DMS79 treated with DMSO at 0.1 percent for 48 hours (cell line): ENCODE measurements at places on chromosomes 12 and 14.

DNA sequence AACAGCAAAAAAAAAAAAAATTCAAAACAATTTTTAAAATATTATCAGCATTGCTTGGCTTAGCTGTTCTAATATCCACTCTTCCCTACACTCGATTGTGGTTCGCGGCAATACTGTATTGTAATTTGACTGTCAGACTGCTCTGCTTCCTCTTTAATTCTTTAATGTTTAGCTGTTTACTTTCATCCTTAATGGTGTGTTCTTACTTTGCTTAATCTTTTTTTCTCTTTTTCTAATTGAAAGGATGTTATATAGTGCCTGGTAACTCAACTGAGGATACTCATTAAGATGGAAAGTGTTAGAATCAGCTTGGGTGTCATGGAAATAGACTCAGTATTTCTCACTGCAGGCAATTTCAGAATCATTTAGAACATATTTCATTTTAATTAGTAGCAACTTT is 2.0 kb downstream of the ANO4 start:
- DNase-seq, result no peak

DNA sequence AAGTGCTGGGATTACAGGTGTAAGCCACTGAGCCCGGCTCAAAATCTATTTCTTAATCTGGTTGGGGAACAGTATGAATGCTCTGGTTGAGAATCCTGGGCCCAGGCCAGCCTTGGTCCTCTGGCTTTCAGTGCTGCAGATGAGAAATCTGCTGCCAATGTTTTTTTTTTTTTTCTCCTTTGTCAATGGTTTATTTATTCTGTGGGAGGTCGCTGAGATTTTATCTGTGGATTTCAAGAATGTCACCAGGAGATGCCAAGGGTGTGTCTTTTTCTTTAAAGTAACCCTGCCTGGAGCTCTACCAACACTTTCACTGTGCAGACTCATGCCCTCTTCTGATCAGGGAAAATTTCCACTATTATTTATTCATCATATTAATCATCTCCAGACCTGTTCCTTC is 3.6 kb downstream of the SLC25A29 start:
- no peak for DNase-seq

- no peak for DNase-seq
Observed at GRCh38 chr14:106578481-106578880, 1052.1 kb downstream of the TMEM121 start.

DNA sequence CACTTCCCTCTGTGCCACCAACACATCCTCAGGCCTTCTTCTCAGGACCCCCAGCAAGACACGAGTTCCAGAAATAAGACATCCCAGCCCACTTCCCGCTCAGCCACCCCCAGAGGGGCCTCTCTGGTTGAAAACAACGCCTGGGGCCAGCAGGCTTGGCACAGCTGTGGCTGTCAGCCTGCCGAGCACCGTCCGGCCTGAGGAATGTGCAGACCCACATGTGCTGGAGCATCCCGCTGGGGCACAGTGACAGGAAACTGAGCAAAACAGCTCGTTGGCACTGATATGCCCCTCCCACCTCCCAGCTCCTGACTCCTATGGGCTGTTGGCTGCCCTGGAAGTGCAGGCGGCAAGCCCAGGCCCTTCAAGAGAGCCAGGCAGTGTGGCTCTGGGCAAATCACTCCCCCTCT is 1.4 kb downstream of the SYNE3 start:
- DNase-seq, result peak; percentile 87

DNA sequence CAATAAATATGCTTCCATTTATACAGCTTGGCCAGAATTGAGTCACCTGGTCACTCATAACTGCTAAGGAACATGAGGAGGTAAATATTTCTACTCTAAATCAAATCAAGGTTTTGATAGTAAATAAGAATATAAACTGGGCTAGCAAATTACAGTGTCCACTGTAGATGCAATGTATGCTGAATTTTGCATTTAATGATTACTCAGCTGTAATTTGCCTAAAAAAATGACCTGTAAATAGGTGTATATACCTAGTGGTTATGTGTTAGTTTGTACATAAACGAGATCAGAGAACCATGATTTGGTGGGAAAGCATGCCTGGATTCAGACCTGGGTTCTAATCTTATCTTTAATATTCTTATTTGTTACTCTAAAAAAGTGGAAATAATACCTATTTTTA is 76.6 kb upstream of the CNTN1 start:
- no peak for DNase-seq

DNA sequence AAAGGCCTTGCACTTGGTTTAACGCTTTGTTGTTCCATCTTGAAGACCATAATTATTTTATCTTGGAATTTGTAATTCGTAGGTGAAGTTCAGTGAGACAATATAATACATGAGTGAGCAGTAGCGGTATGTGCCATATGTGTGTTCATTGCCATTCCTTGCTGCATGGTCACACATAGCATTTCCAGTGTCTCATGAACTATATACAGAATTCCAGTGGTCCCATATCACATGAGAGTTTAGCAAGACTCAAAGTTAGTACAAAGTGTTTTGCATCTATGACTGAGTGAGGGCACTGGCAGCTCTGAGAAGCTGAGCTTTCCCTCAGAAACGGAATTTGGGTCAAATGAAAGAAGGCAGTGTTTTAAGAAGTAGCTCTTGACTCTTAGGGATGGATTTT is 359.8 kb downstream of the FOXG1 start:
- no peak for DNase-seq

DNA sequence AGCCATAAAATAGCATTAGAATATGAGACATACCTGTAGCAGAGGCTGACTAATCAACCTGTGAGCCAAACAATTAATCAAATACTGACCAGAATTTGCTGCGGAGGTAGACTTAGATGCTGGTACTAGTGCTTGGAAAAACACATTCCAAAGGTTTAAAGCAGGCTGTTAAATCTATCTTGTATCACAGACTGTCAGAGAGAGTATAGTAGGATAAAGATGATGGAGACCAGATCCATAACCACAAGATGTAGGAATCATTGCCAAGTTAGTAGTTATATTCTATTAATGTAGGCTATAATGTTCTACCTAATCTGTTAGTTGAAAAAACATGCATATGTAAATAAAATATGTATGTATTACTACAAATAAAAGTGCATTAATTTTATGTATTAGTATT is 726.2 kb downstream of the SLC6A15 start:
- DNase-seq, result no peak

DNA sequence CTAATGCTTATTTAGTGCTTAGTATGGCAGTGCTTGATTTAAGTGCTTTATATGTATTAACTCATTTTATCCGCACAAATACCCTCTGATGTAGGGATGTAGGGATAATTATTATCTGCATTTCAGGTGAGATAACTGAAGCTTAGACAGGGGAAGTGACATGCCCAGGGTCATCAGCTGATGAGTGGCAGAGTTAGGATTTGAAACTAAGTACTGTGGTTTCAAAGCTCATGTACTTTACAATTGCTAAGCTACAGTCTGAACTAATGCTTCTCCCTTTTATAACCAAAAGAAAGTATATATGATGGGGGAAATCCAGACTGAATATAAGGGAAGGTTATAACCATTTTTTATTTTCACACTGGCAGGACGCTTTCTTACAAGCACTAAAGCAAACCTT is 229.6 kb upstream of the NAV3 start:
- DNase-seq, result no peak

- DNase-seq, result no peak
Observed at GRCh38 chr14:101207041-101207440, 303.5 kb upstream of the RTL1 start.

- DNase-seq, result no peak
Observed at GRCh38 chr14:23441076-23441475, 5.6 kb upstream of the MYH7 start.

DNA sequence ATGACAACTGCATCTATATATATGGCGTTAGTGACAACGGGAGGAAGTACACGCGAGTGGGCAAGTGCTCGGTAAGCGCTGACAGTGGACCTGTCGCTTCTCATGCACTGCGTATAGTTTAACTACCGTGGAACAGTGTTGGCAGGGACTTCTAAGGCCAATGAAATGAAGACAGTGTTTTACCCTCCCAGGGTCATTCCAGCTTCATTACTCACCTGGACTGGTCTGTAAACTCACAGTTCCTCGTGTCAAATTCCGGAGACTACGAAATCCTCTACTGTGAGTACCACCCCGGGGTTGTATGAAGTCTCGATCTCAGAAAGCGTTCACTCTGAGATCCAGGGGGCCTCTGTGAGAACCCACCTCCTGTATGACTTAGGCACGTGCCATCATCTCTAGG is 129.2 kb upstream of the EVL start:
- no peak for DNase-seq

DNA sequence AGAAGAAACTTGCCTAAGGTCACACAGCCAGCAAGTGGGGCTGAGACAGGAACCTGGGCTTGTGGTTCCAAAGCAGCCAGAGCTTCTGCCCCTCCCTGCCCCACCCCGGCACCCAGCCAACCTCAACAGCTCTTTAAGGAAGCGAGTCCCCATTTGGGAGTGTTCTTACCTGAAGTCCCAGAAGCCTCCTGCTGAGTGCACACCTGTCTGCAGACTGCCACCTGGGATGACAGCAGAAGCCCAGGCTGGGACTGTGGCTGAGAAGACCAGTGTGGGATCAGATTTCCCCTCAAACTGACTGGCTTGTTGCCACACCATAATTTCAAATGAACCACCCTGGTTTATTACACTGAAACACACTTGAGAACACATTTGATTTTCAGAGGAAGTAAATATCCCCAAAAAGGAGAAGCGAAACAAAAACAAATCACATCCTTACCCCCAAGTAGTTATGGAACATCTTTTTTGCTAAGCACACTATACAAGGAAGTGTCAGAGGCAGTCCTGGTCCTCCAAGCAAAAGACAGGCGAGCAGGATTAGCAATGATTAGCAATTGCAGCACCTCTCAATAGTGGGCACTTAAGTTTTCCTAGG is 6.3 kb upstream of the RIN3 start:
- DNase-seq, result peak; percentile 100

GRCh38 chr14:74501691-74502090 is 8.1 kb downstream of the ISCA2 start:
- no peak for DNase-seq

DNA sequence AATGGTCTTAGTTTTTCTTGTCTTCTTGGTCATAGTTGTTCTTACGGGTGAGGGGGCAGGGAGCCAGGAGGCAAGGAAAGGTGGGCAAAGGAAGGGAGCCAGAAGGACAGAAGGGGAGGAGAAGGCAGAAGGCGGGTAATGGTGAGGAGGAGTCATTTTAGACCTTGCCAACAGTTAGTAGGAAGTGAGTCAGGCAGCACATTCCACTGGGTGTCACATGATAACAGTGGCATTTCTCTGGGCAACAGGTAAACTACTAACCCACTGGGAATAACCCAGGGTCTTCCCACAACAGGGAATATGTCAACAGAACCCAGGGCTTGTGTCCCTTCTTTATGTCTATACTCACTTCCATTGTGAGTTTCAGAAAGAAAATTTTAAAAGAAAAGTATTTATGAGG is 127.6 kb downstream of the SLC8A3 start:
- no peak for DNase-seq

DNA sequence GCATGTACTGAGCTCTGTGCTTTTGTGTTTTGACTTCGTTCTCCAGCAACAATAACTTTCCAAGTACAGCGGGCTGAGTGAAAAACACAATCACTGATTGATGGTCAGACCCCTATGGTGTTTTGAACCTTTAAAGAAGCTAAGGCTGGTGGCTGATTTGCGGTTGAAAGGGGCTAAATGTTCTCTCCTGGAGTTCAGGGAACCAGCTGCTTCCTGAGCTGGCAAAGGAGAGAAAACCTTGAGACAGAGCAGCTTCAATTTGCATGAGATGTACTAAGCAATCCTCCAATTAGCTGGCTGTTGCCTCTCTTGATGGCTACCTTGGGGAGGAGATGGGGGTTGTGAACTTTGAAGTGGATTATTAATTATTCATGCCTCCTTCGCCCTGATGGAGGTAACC is 546.7 kb upstream of the SEL1L start:
- peak; percentile 55 for DNase-seq

DNA sequence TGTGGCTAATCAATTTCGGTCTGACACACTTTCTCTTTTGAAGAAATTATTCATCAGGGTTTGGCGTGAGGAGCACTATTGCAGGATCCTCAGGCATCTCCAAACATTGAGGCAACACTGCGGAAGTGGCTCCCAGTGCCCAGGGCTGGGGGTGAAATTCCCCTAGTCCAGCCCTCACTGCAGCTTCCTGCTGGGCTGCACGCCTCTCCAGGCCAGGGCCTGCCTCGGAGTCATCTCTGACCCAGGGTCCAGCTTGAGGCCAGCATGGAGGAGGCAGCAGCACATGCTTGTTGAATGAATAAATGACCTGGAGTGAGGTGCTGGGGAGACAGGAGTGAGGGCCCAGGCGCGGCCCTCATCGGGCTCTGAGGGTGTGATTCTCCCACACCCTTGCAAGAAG is 36.0 kb upstream of the TDRD9 start:
- DNase-seq, result no peak

DNA sequence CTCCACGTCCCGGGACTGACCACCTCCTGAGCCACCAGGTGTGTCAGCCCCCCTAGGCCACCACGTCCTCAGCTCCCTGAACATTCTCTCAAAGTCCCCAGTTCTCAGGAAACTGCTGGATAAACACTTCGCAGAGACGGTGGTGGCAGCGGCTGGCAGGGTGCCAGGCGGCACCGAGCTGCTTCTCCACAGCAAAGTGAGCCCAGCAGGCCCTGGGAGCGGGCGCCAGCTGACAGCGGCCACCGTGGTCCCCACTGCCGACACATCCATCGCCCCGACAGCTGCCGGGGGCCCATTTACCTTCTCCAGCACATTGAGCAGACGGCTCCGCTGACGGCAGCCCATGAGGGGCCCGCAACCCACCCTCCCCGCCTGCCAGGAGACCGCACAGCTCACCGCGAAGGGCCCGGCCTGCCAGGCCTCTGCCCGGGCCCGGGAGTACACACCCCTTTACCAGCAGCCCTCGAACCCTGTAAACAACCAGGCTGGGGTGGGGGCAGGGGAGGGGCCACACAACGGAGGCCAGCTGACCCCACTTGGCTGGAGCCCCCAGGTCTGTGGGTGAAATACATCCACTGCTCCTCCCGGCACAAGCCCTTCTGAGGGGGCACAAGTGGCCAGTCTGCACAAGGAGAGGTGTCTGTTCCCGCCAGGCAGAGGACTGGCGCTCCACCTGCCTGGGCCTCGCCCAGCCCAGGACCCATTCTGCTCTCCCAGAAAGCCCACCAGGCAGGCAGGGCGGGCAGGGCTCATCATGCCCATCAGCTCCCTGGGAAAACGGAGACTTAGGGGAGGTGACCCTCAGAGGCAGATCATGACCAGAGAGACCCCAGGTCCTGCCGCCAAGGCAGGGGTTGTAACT is 10.5 kb downstream of the AKT1 start:
- peak; percentile 94 for DNase-seq
